ENCODE measurements at places on chromosomes 1 and 21. TPM values are rescaled to one million over a fixed set of nuclear protein-coding genes. Genes with fewer than 3 reads are reported as not detected.

UBE4B gene
- 21.5 TPM for total RNA-seq

MCOLN2 gene
- total RNA-seq: 1.1 TPM

LCE1D gene
- total RNA-seq: not detected

TNFAIP8L2 gene
- not detected for total RNA-seq

WDTC1 gene
- 18.8 TPM for total RNA-seq

CRABP2 gene
- 22.9 TPM for total RNA-seq

LEPR gene
- 18.3 TPM for total RNA-seq

COQ8A gene
- total RNA-seq: 4.4 TPM

UBQLN4 gene
- total RNA-seq: 26.7 TPM

ADGRL4 gene
- not detected for total RNA-seq

CDCA8 gene
- total RNA-seq: 0.68 TPM

SRSF11 gene
- total RNA-seq: 78.6 TPM
